ENCODE measurements at places on chromosomes 13 and 19.

DNA sequence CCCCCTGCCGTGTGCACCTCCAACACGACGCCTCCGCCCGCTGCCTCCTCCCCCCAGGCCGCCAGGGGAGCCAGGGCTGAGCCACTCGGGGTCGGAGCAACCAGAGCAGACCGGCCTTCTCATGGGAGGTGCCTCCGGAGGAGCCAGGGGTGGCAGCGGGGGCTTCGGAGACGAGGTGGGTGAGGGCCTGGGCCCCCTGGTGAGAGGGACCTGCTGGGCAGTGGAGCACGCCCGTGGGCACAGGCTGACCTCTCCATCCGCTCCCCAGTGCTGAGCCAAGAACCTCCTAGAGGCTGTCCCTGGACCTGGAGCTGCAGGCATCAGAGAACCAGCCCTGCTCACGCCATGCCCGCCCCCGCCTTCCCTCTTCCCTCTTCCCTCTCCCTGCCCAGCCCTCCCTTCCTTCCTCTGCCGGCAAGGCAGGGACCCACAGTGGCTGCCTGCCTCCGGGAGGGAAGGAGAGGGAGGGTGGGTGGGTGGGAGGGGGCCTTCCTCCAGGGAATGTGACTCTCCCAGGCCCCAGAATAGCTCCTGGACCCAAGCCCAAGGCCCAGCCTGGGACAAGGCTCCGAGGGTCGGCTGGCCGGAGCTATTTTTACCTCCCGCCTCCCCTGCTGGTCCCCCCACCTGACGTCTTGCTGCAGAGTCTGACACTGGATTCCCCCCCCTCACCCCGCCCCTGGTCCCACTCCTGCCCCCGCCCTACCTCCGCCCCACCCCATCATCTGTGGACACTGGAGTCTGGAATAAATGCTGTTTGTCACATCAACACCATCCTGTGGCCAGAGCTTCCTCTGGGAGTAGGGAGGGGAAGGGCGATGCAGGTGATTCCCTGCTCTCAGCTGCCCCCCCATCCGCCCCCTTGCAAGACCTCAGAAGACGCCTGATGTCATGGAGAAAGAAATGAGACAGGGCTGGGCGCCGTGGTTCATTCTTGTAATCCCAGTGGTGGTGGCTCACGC lies 12.0 kb downstream of the BCAM start:
- no peak for DNase-seq

DNA sequence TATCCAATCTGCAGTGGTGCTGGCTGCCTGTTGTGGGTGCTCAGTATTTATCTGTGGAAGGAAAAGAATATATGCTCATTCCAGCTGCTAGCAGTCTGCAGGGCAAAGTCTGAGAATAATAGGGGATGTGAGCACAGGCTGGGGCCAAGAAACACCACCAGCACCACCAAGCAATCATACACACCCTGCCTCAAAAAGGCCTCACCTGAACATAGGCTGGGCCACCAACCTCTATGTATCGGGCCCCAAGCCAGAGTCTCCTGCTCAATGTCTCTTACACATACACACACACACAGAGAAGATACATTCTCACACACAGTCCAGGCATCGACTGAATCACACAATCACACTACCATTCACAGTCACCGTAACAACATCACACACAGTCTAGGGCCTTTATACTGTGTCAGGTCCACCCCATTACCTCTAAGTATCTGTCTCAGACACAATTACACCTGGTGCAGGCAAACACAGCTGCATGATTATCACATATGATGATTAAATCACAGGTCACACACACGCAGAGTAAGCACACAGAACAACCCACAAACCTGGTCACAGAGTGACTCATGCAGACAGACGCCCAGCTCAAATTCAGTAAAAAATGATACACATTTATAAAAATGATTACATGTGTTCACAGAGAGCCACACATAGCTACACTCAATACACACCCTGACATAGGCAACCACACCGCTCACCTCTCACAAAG lies 1.3 kb upstream of the ZSCAN22 start:
- DNase-seq, result no peak

DNA sequence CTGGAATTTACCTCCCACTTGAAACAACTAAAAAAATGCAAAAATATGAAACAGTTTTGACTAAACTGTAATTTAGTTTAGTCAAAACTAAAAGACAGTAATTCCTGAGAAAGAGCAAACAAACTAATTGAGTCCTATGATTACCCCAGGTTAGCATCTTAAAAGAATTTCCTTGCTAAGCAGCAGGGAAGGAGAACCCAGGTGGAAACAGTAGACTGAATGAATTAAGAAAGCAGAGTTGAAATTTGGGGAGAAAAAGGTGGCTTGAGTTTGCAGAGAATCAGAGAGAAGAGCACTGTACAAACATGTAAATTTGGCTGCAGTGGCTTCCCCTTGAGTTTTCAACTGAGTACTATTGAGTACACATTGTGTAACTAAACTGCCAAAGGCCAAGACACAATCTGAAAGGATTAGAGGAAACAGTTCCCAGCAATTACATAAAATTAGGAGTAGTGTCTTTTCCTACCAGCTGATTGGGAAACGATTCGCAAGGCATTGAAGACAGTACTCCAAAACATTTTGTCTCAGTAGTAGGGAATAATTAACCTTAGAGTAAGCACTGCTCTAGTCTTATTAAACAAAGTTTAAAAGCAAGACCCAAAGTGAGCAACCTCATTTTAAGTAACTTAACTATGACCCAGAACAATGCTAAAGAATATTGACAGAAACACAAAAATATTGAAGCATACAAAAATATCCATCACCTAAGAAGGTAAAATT lies 820.5 kb downstream of the DACH1 start:
- no peak for DNase-seq

GRCh38 chr19:29121684-29122083 lies 91.3 kb downstream of the UQCRFS1 start:
- DNase-seq, result no peak

GRCh38 chr19:42311657-42312056 lies 1.5 kb upstream of the TMEM145 start:
- DNase-seq, result no peak

- no peak for DNase-seq
Measured at GRCh38 chr19:56566904-56567273, 379 bp upstream of the ZNF470 start.
